ENCODE measurements at places on chromosomes 11 and 22. TPM values are rescaled to one million over a fixed set of nuclear protein-coding genes. Genes with fewer than 3 reads are reported as not detected.

HOATZ gene
- not detected for total RNA-seq

ATM gene
- total RNA-seq = 36.1 TPM

DNA sequence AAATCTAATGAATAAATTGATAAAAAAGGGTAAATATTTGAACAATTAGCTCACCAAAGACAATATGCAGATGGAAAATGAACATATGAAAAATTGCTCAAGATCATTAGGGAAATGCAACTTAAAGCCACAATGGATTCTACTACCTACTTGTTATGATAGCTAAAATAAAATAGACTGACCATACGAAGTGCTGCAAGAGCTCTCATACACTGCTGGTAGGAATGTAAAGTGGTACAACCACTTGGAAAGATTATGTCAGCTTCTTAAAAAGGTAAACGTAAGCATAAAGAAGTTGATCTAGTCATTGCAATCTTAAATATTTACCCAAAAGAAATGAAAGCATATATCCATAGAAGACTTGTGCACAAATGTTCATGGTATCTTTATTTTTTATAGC, 504.2 kb upstream of the ARHGAP42 start:
- H3K4me3 ChIP-seq = no peak overlapping the region
- H3K36me3 ChIP-seq = no peaks in the 10 kb centered on the region
- no peak for DNase-seq
- H3K27ac ChIP-seq = no peak overlapping the region

DNA sequence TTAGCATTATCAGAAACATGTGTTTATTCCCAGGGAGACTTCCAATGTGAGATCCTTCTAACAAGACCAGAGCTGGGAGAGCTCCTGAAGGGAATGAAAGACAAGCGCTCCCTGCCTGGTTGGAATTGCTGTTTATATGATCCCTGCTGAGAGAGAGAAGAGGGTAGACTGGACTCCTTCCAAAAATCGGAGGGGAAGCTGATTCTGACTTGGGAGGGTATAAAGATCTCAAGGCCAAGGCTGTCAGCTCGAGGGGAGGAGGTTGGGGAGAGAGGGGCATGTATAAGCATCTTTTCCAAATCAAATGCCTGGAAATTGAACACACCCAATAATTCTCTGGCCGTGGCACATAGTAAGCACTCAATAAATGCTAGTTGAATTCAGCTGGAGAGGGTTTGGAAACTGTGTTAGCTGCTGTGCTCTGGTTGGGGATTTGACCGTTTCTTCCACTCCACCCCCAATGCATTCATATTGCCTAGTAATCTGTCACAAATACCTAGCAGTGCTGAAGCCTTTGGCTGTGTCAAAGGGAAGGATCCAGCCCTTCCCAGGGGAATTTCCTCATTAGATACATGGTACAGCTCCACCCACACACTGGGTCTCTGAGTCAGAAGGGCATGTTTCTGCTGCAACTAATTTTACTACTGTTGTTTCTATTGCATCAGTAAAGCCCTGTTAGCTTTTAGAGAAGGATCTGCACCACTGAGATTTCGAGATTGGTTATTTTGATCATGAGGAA, 61.5 kb downstream of the CACNG2 start:
- H3K27ac ChIP-seq = no peak overlapping the region
- peaks cover 3% of the 10 kb centered on the region for H3K4me1 ChIP-seq
- no peak overlapping the region for H3K4me3 ChIP-seq
- no peaks in the 10 kb centered on the region for H3K36me3 ChIP-seq

- H3K4me3 ChIP-seq = no peak overlapping the region
- no peaks in the 10 kb centered on the region for H3K4me1 ChIP-seq
These were observed 2.0 kb downstream of the FIBIN start for GRCh38 chr11:26995701-26996460.

Data from activated CD4-positive, alpha-beta T cell treated with anti-CD3 and anti-CD28 coated beads for 36 hours (primary cell).